ENCODE measurements at places on chromosomes 2 and 18. TPM values are rescaled to one million over a fixed set of nuclear protein-coding genes. Genes with fewer than 3 reads are reported as not detected.

DNA sequence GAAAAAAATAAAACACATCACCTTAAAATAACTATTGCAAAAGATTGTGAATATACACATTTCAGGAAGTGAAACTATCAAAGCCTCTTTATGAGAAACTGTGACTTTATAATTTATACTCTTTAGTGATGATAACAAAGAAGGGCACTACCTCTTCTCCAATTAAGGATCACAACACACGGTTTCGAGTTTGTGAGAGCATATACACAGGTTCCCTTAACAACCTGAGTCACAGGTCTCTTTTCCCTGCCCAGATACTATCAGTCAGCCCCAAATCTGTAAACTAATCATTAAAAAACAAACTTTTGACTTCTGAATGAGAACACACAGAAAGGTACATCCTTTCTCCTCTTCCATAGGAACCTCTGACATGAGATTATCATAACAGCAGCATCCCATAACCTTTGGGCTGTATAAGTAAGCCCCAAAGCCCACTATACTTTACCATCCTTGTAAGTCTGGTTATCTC, 44.9 kb downstream of the PTPN2 start:
- H3K27ac ChIP-seq = peak overlapping the region; percentile 68
- H3K4me3 ChIP-seq = no peak overlapping the region
- H3K4me1 ChIP-seq = peaks cover 43% of the 10 kb centered on the region
- H3K36me3 ChIP-seq = peaks cover 8% of the 10 kb centered on the region
- no peaks in the 10 kb centered on the region for H3K27me3 ChIP-seq
- no peak for DNase-seq

DNA sequence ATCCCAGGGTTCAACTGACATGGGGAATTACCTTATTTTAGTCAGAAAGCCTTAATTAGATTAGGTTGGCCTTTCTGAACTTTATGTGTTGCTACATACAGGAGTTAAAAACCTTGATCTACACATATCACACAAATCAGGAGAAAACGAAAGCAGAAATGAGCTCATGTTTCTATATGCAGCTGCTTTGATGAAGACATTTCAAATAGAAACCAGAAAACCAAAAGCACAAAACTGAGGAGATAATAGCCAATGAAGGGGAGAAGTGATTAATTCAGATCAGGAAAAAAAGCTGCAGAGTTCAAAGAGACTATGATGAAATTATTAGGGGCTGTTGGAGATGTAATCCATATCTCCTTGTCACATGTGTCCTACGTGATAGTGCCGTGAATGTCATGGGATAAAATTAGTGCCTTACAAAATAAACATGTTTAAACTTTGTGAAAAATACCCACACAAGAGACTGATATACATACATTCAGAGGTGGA, 255.0 kb downstream of the CAMKMT start:
- H3K36me3 ChIP-seq = no peaks in the 10 kb centered on the region
- DNase-seq = no peak
- H3K4me3 ChIP-seq = no peak overlapping the region
- no peak overlapping the region for H3K27ac ChIP-seq
- no peaks in the 10 kb centered on the region for H3K27me3 ChIP-seq

TMEM237 gene
- 43.6 TPM for total RNA-seq

ACVR1C gene
- 0.36 TPM for total RNA-seq

POMC gene
- total RNA-seq = 0.59 TPM

DNA sequence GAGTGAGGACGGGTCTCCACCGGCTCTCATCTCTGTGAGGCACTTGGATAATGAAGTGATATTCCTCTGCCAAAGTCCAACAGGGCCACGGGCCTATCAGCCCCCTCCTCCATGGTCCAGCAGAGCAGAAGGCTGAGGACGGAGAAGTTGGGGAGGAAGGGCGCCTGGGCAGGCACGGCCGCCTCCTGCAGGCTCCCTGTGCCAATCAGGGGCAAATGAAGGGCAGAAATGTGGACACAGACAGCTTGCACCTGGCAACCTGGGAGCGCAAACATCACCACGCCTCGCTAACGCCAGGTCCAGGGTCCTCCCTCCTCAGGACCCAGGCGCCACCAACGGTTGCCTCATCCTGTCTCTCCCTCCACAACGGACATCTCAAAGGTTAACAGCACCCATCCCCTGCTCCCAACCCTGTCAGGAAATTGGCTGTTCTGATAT, 24.3 kb downstream of the SMAD7 start:
- peak overlapping the region; percentile 95 for H3K27ac ChIP-seq
- no peaks in the 10 kb centered on the region for H3K27me3 ChIP-seq
- H3K4me1 ChIP-seq = peaks cover 97% of the 10 kb centered on the region
- no peak overlapping the region for H3K4me3 ChIP-seq
- DNase-seq = peak; percentile 30

IGFBP2 gene
- 11.2 TPM for total RNA-seq

CEP76 gene
- 9.7 TPM for total RNA-seq

DNA sequence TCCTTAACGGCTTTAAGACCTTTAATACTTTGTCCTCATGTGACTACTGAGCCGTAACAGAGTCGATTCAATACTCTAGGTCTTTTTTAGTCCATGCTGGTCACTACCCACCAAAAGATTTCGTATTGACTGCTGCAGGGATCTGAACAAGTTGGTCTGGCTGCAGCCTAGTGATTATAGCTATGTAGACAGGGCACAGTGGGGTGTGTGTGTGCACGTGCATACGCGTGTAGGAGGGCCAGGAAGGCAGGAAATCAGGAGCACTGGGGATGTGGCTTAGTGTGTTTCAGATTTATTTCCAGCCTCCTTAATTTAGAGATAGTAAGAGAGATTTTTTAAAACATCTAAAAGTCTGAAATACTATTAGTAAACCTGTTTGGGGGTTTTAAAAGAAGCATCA, 161.4 kb downstream of the MYO3B start:
- no peak overlapping the region for H3K4me3 ChIP-seq
- no peaks in the 10 kb centered on the region for H3K36me3 ChIP-seq
- no peak overlapping the region for H3K27ac ChIP-seq
- H3K27me3 ChIP-seq = no peaks in the 10 kb centered on the region

DNA sequence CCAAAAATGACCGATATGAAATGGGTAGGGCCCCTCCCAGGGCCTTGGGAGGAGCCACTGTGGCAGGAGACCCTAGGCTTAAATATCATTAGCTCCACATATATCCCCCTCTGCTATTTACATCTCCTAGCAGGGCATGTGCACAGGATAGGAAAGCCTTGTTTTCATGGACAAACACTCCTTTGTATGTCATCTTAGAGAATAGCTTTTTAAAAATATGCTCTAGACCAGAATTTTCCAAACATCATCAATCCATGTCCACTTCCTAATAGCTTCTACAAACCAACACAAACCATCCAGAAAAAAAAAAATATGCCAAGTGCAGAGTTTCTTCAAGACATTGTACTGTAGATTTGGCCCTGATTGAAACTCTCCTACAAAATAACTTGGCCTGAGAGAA, 10.8 kb downstream of the DAPL1 start:
- DNase-seq = no peak
- no peak overlapping the region for H3K27ac ChIP-seq
- peaks cover 14% of the 10 kb centered on the region for H3K27me3 ChIP-seq
- H3K36me3 ChIP-seq = no peaks in the 10 kb centered on the region
- no peaks in the 10 kb centered on the region for H3K4me1 ChIP-seq

DNA sequence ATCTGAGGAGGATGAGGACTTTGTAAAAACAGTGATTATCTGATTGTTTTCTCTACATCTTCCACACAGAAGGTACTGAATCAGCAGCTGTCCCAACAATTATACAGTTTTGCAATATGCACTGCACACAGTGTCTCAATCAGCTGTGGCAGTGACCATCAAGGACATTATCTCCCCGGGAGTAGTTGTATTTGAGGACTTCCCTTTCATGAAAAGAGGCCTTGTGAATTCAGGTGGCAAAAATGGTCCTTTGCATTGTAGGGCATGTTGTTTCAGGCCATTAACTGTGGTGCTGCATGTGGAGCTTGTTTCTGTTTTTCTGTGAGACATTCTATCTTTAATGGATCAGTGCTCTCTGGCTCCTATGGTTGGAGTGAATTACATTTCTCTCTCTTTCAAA, 779.4 kb upstream of the FSHR start:
- DNase-seq = no peak
- H3K4me1 ChIP-seq = no peaks in the 10 kb centered on the region
- no peak overlapping the region for H3K27ac ChIP-seq
- H3K4me3 ChIP-seq = no peak overlapping the region
- no peaks in the 10 kb centered on the region for H3K36me3 ChIP-seq
- no peaks in the 10 kb centered on the region for H3K27me3 ChIP-seq

DAW1 gene
- total RNA-seq = not detected

DNA sequence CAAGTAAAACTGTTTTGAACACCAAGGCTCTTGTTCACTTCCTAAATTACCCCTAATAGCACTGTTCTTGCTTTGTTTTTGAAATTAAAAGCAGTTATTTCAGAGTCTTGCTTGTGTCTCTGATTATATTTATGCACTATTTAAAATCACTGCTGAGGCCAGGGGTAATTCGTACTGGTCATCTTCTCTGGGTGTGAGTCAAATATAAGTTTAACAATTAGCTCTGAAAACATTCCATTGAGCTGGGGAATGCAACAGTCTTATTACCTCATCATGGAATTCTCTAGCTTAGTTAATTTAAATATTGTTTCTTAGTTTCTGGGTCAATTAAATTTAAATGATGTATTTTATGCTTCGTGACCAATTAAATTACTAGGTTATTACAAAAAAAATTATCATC, 135.0 kb downstream of the MEIS1 start:
- DNase-seq = no peak
- H3K27ac ChIP-seq = no peak overlapping the region
- H3K4me1 ChIP-seq = peaks cover 3% of the 10 kb centered on the region
- H3K36me3 ChIP-seq = no peaks in the 10 kb centered on the region

- H3K27me3 ChIP-seq = no peaks in the 10 kb centered on the region
- no peaks in the 10 kb centered on the region for H3K36me3 ChIP-seq
- H3K27ac ChIP-seq = peak overlapping the region; percentile 69
- peak overlapping the region; percentile 36 for H3K4me3 ChIP-seq
- DNase-seq = no peak
Measured at GRCh38 chr2:196276421-196276820, 105.0 kb upstream of the STK17B start.

ABCG8 gene
- not detected for total RNA-seq

DNA sequence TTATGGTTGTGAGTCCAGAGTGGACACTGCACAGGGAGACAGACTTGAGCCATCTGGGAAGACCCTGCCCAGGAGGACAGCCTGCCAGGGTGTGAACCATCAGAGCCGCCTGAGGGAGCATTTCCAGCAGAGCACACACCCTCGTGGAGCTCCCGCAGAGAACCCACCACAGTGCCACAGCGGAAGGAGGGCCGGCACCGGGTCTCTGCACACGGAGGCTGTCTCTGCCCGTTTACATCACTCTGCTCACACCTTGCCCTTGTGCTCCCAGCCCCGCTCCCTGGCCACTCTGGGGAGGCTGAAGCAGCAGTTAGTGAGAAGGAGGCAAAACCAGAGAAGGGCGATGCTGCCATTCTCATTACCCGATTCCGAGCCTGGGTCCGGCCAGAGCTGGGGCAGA, 161.9 kb downstream of the KLHL29 start:
- no peak overlapping the region for H3K27ac ChIP-seq
- H3K36me3 ChIP-seq = no peaks in the 10 kb centered on the region
- H3K4me1 ChIP-seq = peaks cover 13% of the 10 kb centered on the region
- no peaks in the 10 kb centered on the region for H3K27me3 ChIP-seq
- H3K4me3 ChIP-seq = no peak overlapping the region

- H3K4me3 ChIP-seq = no peak overlapping the region
- peaks cover 9% of the 10 kb centered on the region for H3K27me3 ChIP-seq
- no peak overlapping the region for H3K27ac ChIP-seq
- H3K4me1 ChIP-seq = no peaks in the 10 kb centered on the region
Measured at GRCh38 chr18:49548229-49548636, 13.6 kb upstream of the LIPG start.

SUMO1 gene
- total RNA-seq = 107 TPM

DNA sequence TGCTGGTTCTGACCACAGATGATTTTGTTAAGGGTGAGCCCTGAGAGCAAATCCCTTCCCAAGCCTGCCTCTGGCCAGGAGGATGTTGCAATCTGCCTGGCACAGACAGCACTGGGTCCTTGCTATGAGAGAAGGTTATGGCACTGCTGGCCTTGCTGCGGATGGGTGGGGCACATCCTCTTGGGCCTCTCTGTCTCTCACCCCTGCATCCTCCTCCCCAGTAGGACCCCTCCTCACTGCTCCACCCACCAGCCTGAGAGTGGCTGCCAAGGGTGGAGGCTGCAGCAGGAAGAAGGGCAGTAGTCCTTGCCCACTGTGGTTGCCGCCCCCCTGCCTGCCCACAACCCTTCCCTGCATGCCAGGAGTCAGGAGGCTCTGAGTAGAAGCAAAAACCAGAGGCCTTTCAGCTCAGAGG, 180.9 kb downstream of the ZBTB7C start:
- no peaks in the 10 kb centered on the region for H3K36me3 ChIP-seq
- no peaks in the 10 kb centered on the region for H3K4me1 ChIP-seq
- DNase-seq = no peak
- no peak overlapping the region for H3K4me3 ChIP-seq
- H3K27me3 ChIP-seq = peaks cover 3% of the 10 kb centered on the region

- DNase-seq = no peak
- no peak overlapping the region for H3K27ac ChIP-seq
- H3K4me3 ChIP-seq = no peak overlapping the region
- H3K4me1 ChIP-seq = peaks cover 33% of the 10 kb centered on the region
- H3K36me3 ChIP-seq = peaks cover 9% of the 10 kb centered on the region
- no peaks in the 10 kb centered on the region for H3K27me3 ChIP-seq
Measured at GRCh38 chr2:168166902-168167510, 80.4 kb downstream of the STK39 start.

- H3K36me3 ChIP-seq = no peaks in the 10 kb centered on the region
- no peak overlapping the region for H3K4me3 ChIP-seq
- H3K27me3 ChIP-seq = no peaks in the 10 kb centered on the region
- no peak for DNase-seq
- no peaks in the 10 kb centered on the region for H3K4me1 ChIP-seq
- no peak overlapping the region for H3K27ac ChIP-seq
Measured at GRCh38 chr2:180115675-180116074, 108.6 kb upstream of the CWC22 start.

GRCh38 chr2:187552381-187552780, 1.9 kb downstream of the TFPI start:
- H3K27ac ChIP-seq = peak overlapping the region; percentile 97
- H3K27me3 ChIP-seq = no peaks in the 10 kb centered on the region
- H3K4me3 ChIP-seq = peak overlapping the region; percentile 75

DNA sequence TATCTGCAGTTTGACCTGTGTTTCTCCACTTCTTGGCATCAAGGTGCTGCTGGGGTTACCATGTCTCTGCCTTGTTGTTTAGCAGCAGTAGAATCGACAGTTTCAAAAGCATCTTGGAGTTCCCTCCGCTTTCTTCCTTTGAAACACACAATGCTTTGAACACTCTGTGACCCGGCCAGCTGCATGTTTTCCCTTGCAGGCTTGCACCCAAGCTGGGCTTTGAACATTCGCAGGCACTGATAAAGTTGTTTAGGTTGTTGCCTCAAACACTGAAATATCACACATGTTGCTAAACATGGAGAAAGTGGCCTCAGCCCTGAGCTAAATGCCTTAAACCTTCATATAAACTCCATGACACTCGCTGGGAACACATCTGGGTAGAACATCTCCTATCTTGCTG, 251.7 kb downstream of the TSN start:
- H3K27ac ChIP-seq = no peak overlapping the region
- H3K4me3 ChIP-seq = no peak overlapping the region
- H3K4me1 ChIP-seq = peaks cover 3% of the 10 kb centered on the region

MATN3 gene
- total RNA-seq = 2.4 TPM

GRCh38 chr2:15745907-15746702, 154.4 kb downstream of the DDX1 start:
- peaks cover 2% of the 10 kb centered on the region for H3K27me3 ChIP-seq
- no peak overlapping the region for H3K27ac ChIP-seq
- no peak overlapping the region for H3K4me3 ChIP-seq
- no peak for DNase-seq

GRCh38 chr2:162473296-162473695, 129.4 kb downstream of the GCA start:
- DNase-seq = no peak
- no peaks in the 10 kb centered on the region for H3K36me3 ChIP-seq
- no peak overlapping the region for H3K4me3 ChIP-seq
- H3K4me1 ChIP-seq = no peaks in the 10 kb centered on the region
- H3K27me3 ChIP-seq = no peaks in the 10 kb centered on the region
- H3K27ac ChIP-seq = no peak overlapping the region

PPP1R1C gene
- total RNA-seq = 0.29 TPM

Measured in osteoblast (primary cell).